ENCODE measurements at places on chromosomes 5 and 9.

- DNase-seq = no peak
These were observed 12.5 kb upstream of the GADD45G start for GRCh38 chr9:89592213-89592815.

DNA sequence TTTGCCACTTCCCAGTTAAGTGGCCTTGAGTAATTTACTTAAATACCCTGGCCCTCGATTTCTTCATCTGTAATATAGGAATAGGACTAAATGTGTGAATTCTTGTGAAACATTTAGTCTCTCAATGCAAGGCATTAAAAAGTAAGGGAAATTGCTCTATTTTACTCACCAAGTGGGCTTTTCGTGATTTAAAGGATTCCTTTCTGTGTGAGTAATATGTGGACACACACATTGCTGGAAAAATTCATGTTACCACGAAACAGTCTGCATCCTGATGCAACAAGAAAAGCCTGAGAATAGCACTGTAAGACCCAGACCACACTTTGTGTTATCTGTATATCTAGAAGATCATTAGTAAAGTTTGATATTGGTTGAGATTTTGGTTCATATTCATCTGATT, 1243.0 kb upstream of the CDH9 start:
- no peak for DNase-seq

DNA sequence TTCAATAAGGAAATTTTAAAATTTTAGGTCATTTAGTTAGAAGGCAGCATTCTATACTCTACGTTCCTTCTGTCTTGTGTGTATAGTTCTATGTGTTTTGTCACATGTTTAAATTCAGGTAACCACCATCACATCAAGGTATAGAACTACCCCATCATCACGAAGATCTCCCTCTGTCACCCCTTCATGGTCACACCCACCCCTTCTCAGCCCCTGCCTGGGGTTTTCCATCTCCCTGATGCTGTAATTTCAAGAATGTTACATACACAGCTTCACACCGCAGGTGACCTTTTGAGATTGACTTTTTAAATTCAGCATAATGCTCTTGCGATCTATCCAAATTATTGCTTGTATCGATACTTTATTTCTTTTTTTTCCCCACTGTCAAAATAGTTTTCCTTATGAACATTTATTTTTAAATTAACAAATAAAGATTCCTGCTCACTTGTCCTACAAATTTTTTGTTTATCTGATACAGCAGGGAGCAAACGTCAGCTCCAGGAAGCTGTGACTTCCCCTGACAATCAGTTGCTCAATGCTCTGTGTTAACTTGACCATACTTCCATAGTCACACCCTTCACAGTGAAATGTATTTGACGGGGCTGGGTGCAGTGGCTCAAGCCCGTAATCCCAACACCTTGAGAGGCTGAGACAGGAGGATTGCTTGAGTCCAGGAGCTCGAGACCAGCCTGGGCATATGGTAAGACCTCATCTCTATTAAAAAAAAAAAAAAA, 10.2 kb downstream of the BTNL8 start:
- no peak for DNase-seq

- DNase-seq = no peak
These were observed 34.0 kb downstream of the PUM3 start for GRCh38 chr9:2809692-2810419.

- DNase-seq = no peak
These were observed 752 bp upstream of the GLRX start for GRCh38 chr5:95823218-95823737.

DNA sequence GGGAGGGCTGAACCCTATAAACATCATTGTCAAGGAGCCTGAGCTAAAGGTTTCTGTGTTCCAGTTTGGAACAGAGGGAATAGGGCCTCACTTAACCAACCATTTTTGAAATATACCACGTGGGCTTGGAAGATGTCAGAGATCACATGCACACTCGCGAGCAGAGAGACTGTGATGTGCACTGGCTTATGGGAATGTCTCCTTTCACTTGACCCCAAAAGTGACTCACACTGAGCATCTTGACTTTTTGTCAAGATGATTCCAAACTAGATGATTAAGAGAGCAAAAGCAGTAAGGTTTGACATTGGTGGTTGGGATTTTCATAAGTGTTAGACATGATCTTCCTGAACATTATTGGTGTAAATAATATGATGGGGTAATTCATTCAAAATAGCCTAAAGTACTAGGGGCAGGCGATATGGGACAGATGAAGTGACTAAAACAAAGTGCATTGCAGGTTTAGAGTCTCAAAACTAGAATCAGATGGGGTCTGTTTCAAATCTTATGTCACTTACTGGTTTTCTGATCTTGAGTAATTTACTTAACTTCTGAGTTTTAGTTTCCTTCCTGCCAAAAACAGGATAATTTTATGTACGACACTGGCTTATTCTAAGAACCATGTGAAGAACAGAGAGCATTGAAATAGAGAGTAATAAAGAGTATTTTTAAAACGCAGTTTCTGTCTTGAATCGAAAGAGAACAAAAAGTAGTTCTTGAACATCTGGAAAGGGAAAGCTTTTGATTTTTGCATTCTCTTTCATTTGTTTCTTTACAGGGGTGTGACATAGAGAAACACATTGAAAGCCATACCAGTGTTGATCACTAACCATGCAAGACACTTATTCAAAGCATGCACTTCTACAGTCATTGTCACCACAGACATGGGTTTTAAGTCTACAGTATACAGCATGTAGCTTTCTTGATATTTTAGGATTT, 383.0 kb downstream of the DIRAS2 start:
- DNase-seq = no peak

DNA sequence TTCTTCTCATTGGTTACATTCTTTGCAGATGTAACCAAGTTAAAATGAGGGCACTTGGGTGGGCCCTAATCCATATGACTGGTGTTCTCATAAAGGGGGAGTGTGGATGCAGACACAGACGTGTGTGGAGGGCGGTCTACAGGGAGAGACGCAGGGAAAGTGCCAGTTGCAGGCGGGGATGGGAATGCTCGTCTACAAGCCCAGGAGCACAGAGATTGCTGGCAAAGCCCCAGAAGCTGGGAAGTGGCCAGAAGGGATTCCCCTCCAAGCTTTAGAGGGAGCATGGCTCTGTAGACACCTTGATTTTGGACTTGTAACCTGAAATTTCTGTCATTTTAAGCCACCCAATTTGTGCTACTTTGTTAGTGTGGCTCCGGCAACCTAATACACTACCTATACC, 96.8 kb upstream of the CTSL start:
- no peak for DNase-seq

- no peak for DNase-seq
These were observed 380.1 kb downstream of the IRX2 start for GRCh38 chr5:2371419-2371710.

DNA sequence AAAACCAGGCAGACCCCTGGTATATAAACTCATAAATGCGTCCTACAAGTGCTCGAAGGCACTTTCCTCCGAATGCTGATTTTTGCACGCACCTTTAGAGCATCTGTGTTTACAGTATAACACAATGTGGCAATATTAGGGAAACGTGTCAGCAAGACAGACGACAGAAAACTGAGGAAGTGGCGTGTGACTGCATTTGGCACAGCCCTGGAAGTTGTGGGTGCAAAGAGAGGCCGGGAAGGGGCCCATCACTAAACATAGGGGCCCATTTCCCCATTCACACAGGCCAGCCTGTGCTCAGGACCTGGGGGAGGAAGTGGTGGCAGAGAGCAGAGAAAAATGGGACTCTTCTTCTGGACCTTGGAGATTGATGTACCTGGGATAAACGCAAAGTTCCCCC, 48.2 kb downstream of the RASGEF1C start:
- no peak for DNase-seq

DNA sequence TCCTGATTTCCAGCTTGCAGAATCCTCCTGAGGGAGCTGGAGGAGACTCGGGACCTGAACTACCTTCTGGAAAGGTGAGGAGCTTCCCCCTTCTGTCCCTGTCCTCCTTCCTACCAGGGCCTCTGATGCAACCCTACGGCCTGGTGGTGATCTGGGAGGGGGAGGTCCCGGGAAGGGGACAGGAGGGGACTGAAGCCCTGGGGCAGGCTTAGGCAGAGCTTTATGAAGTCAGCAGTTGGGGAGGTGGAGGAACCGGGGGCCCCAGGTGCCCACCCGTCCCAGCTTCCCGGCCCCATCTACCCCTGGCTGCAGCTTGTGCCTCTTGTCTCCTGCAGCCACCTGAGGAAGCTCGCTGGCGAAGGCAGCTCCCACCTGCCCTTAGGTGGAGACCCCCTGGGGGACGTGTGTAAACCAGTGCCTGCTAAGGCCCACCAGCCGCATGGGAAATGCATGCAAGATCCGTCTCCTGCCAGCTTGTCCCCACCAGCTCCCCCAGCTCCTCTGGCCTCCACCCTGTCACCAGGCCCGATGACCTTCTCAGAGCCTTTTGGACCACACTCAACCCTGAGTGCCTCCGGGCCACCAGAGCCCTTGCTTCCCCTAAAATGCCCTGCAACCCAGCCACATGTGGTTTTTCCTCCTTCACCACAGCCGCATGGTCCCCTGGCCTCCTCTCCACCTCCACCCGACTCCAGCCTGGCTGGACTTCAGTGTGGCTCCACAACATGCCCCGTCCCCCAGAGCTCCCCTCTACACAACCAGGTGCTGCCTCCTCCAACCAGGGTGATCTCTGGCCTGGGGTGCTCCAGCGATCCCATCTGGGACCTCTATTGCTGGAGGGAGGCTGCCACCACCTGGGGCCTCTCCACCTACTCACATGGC, 2.1 kb downstream of the SPATA31E1 start:
- no peak for DNase-seq

Measured in activated CD4-positive, CD25-positive, alpha-beta regulatory T cell (primary cell).